ENCODE measurements at places on chromosomes 4 and X.

DNA sequence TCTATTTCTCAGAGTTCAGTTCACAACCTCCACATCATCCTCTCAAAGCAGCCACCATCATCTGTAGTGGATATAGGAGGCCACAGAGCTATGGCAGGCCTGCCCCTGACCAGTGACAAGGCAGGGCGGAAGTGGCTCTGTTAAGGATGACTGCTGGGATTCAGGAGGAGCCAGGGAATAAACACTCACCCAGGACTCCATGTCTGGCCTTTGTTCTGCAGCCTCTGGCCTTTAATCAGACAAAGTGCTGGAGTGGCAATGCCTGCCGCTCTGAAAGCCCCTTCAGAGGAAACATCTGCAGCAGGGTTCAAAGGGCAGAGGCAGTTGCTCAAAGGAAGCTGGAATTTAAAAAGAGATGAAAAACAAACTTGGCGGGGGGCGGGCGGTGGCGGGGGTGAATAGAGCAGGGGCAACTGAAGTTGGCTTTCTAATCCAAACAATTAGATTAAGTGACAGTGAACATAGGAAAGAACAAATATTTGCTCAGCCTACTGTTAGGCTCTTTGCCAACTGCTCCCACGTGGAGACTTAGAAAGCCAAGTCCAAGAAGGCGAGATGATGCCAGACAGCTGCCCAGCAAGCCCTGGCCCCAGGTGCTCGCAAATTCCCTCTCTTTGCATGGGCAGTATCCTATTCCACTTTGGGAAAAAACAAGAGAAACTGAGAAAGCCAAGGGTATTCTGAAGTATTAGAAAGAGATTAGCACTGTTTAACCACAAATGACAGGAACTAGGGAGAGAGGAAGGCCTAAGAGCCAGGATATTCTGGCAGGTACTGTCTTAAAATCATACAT lies 5.5 kb downstream of the MPP1 start:
- no peak for DNase-seq

- DNase-seq, result peak; percentile 20
Measured at GRCh38 chrX:9466124-9466495, 1.3 kb downstream of the TBL1X start.

GRCh38 chr4:173565281-173565680 lies 35.3 kb upstream of the HAND2 start:
- no peak for DNase-seq

DNA sequence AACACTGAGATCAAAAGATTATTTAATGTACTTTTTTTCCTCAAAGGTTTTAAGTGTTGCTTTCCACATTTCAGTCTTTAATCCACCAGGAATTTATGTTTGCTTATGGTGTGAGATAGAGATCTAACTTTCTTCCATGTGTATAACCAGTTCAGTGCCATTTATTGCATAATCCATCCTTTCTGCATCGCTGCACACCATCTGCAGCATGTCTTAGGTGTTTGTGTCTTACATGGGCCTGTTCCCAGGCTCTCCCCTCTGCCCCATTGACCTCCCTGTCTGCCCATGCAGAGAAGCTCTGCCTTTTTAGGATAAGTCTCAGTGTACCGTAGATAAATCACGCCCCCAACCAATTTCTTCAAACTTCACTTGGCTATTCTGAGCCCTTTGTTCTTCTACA lies 30.3 kb downstream of the NSDHL start:
- no peak for DNase-seq

DNA sequence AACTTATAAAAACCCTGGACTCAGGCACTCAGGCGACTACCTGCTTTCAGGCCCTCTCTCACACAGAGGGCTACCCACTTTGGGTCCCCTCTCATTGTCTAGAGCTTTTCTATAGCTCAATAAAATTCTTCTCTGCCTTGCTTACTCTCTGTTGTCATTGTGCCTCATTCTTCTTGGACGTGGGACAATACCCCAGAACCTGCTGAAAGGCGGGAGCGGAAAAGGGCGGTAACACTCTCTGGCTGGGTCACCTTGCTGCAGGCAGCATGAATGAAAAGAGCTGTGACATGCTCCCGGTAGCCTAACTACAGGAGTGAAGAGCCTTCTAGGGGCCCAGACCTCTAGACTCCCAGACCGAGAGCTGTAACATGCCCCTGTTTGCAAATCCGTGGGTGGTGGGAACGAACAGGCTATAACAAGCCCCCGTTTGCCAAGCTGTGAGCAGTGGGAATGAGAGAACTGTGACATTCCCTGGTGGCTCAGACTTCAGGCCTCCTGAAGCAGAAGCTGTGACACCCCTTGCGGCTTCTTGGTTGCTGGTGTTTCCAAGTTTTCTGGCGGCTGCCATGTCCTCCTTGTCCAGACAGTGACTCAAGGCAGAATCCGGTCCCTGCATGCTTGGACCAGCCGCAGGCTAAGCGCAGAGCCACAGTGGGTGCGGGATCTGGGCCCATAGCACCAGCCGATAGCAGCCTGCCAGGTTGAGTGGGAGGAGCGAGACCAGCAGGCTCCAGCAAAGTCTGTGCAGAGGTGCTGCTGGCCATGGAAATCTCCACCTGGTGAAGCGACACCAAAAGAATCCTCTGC lies 684.6 kb downstream of the ARAP2 start:
- no peak for DNase-seq

- DNase-seq, result no peak
Measured at GRCh38 chrX:70527053-70527452, 82.4 kb downstream of the DLG3 start.

DNA sequence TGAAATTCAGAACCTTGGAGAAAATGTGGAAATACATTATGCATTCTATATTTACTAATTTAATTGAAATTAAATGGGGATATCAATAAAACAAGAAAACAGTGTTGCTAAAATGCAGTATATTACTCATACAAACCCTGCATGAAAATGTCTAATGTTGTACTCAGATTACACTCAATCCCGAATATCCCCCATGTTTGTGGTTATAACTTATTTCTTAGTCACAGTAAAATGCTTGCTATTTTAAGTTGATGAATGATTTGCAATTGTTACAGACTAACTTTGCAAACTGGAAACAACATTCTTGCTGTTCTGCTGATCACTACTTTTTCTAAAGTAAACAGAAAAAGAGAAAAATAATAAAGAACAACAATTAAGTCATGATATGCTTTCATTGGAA lies 33.1 kb upstream of the ANXA10 start:
- DNase-seq, result no peak

DNA sequence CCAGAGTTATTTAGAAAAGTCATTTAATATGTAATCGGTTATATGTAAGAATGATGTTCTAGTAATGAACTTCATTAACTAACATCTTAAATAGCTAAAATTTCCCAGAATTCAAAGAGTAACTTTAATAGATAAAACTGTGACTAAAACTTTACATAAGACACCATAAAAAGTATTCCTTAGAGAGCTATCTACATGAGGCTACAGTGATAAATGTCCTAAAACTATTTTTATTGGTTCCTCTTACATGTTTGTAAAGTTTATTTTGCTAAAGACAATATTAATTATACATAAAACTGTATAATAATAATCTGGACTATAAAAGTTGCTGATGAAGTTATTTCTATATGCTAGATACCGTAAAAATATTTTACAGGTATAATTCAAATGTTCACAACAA lies 897.7 kb upstream of the EPHA5 start:
- DNase-seq, result no peak

GRCh38 chr4:15659768-15660570 lies 4.8 kb upstream of the FBXL5 start:
- no peak for DNase-seq

DNA sequence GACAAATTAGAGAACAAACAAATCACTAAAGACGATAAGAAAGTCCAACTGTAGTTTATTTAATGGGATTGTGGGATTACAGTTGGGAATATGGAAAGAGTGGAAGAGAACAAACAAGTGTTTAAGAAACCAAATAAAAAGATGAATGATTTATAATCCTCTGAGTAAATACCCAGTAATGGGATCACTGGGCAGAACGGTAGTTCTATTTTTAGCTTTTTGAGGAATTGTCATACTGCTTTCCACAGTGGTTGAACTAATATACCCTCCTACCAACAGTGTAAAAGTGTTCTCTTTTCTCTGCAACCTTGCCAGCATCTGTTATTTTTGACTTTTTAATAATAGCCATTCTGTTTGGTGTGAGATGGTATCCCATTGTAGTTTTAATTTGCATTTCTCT lies 15.0 kb downstream of the C4orf51 start:
- no peak for DNase-seq

GRCh38 chr4:4406455-4407298 lies 19.8 kb downstream of the NSG1 start:
- no peak for DNase-seq

DNA sequence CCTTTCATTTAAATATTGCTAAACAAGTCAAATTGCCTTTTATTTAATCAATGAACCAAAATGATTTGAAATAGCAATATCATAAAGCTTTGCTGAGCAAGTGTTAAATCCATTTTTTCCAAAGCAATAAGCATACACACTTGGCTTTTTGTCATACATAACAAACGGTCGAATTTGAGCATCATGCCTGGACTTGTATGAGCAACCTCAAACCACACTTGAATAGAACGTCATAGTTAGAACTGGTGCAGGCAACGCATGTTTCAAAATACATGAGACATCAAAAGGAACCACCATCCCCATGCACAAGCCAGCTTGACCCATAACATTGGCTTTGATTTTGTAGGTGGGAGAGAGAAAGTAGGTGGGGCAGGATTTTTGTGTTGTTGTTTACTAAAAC lies 812.3 kb upstream of the FRG1 start:
- no peak for DNase-seq

DNA sequence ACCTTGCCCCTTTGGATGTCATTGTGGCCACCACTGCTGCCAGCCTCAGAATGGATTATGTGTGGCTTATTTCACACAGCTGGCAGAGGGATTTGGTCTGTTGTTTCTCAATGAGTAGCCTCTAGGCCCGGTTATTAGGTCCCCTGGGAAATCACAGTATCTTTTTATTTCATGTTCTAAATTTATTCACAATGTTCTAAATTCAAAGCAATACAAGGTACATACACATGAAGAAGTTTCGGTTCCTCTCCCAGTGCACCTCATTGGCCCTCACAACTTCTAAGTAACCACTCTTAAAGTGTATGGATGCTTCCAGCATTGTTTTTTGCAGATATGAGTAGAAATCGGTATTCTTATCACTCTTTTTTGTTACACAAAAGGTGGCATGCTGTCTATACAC lies 262.7 kb downstream of the RCHY1 start:
- no peak for DNase-seq

DNA sequence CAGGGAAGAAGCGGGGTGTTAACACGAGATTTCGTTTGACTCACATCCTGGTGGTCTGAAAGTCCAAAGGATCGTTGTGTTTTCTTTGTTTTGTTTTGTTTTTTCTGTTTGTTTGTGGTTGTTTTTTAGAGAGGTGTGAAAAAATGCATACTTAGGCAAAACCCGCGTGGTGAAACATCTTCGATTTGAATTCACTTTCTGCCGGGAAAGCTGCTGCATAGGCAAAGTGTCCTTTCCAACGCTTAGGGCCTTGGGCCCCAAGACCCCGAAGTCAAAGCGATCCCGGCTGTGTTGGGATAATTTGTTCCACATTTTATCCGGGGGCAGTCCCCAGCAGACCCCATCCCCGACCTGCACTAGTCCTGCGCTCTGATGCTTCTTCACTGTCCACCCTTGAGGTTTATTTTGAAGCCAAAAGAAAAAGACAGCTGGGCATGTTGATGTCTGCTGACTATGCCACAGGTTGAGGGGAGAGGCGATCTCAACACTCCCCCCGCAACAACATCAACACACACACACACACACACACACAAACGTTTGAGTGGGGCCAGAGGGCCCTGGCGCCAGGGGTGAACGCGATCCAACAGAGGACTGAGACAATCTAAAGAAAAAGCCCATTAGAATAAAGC lies 2.0 kb downstream of the MSX1 start:
- DNase-seq, result no peak

DNA sequence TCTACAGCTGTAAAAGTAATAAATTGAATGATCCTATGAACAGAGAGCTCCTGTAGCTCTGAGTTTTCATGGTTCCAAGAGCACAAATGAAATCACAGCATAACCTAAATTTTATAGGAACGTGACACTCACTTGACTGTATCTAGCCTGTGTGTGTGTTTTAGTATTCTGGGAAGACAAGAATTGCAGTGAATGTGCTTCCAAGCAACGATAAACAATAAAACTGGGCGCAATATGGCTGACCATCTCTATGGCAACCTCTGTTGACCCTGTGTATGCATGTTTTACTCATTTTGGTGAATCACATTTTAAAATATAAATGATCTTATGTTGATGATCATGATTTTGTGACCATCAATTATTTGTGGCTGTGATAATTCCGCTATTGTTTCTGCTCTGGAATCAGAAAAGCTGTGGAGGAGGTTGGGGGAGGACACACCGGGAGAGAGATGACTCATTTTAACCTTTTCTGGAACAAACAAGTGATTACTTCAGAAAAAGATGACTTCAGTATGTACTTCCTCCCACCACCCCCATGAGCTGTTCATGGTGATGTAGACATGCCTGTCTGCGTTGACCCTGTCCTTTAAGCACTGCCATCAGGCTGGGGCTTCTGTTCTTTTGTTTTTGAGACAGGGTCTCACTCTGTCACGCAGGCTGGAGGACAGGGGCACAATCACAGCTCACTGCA lies 31.8 kb downstream of the USP11 start:
- DNase-seq, result no peak

- DNase-seq, result peak; percentile 14
Measured at GRCh38 chr4:73573794-73574528, 46.3 kb downstream of the RASSF6 start.

DNA sequence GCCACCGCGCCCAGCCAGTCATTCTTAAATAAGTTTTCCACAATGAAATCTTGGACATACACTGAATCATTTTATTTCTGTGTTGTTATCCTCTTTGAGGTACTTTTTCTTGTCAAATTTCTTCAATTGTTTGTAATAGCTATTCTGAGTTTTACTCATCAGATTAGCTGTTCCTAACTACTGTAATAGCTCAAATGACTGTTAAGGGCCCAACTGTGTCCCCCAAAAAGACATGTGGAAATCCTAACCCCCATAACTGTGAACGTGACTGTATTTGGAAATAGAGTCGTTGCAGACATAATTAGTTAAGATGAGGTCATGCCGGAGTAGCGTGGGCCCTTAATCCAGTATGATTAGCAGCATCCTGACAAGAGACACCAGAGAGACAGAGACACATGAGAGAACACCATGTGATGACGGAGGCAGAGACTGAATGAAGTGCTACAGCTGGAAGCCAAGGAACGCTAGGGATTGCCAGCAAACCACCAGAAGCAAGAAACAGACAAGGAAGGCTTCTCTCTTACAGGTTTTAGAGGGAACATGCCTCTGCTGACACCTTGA lies 22.9 kb downstream of the ACOT9 start:
- no peak for DNase-seq

DNA sequence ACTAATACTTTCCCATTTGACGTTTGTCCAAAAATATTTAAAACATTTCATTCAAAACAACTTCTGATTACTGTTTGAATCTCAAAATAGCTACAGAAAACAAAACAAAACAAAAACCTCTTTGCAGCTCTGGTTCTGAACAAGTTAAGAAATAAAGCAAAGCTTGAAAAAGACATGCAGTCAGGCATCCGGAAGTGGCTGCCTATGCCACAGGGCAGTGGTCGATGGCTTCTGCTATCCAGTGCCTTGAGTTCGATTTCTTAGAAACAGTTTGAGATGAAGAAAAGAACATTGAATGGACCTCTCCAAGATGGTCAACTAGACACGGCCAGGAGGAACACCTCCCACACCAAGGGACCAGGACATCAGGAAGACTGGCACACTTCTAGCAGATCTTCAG lies 125.3 kb downstream of the SCFD2 start:
- DNase-seq, result no peak
